ENCODE measurements at places on chromosomes 6 and 20.

- DNase-seq: no peak
These were observed 108.8 kb upstream of the SCGN start for GRCh38 chr6:25542984-25543910.

GRCh38 chr6:143505537-143505936 lies 6.0 kb downstream of the FUCA2 start:
- DNase-seq: no peak

- no peak for DNase-seq
These were observed 672.3 kb downstream of the UTRN start for GRCh38 chr6:144957236-144957937.

DNA sequence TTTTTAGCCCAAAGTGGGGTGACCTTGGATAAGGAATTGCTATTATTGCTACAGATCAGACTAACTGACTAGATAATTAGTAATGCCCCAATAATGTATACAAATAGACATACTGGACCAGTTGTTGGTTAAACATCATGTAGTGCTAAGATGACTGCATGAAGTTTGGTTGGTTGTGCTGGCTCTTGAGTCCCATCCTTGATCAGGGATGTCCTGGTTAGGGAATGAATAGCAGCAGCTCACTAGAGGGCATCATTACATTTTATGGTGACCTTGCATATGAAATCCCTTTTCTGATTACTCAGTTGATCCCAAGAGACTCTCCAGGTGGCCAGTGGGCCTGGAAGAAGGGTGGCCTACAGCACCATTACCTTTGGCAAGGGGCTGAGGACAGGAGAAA lies 10.9 kb downstream of the TPBG start:
- DNase-seq: no peak

- DNase-seq: no peak
These were observed 4.8 kb upstream of the DUSP22 start for GRCh38 chr6:287489-287860.

DNA sequence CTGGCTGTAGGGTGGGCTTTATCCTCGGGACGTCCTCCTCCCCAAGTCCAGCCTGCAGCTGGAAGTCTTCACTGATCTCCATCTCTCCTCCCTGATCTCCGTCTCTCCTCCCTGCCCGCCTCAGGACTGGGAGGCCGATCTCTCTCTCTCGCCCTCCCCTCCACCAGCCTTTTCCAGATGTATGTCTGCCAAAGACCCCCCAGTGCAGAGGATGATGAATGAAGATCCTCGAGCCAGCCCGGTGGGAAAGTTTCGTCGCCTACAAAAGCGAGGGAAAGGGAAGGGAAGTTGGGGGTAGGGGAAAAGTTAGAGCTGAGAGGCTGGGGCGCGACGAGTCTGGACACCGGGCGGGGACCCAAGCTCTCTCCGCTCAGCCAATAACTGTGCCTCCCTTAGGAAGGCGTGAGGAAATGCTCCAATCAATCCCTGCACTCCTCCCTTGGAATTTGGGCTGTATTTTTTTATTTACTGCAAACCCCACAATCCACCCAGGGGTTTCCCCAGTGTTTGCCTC lies 595 bp upstream of the SRF start:
- DNase-seq: no peak

DNA sequence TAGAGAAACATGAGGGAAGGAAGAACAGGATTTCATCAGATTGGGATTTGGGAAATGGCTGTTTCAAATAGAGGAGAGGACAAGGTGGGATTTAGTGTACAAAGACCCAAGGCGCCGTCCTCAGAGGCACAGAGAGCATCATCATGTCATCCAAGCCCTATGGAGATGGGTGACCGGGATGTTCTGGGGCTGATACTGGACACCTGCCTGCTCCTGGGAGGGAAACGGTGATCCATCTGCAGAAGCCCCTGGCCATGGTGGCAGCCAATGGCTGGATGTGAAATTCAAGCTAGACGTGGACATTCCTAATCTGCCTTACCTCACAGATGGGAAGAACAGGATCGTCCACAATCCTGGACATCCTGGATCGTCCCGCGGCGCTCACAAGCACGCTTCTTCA lies 12.7 kb downstream of the NKX2-2 start:
- DNase-seq: no peak

DNA sequence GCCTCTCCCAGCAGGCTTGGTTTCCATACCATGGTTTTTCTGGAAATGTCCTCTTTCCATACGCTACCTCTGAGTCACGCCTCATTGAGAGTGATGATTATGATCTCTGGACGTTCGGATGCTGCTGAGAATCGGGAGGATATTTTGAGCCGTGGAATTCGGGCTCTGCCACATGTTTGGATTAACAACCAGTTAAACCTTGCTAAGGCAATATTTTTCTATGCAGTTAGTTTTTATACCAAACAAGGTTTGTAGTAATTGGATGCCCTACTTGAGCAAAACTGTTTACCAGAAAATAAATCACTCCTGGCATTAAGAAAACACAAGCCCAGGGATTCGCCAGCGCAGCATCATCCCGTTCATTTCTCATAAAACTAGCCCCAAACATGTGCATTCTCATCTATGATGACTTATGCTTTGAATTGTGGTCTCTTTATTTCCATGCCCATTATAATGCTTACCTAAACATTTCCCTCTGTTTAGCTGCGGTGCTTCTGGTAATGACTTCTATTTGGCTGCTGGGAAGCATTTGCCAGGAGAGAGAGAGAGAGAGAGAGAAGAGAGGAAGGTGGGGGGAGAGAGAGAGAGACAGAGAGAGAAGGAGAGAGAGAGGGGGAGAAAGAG lies 198.9 kb downstream of the CLIC5 start:
- DNase-seq: no peak
